H9 (cell line): ENCODE measurements at places on chromosomes 11 and 22.

DNA sequence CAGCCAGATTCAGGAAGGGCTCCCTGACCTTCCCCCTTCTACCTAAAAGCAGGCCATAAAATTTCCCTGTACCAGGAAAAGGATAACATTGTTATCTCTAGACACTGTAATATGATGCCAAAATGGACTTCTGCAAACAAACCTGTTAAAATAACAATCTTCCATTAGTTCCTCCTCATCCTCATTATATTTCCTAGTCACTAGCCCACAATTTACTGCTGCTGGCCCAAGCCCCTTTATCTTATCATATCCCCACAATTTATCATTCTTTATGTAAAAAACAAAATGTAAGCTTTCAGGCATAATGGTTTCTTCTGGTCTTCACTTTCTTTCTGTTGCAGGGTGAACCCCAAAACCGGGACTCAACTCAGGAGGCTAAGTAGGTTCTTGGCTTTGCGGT, 1132.1 kb upstream of the CNTN5 start:
- H3K27me3 ChIP-seq: no peaks in the 10 kb centered on the region
- no peak for DNase-seq
- H3K4me1 ChIP-seq: no peaks in the 10 kb centered on the region
- no peaks in the 10 kb centered on the region for H3K36me3 ChIP-seq
- no peak overlapping the region for H3K4me3 ChIP-seq

DNA sequence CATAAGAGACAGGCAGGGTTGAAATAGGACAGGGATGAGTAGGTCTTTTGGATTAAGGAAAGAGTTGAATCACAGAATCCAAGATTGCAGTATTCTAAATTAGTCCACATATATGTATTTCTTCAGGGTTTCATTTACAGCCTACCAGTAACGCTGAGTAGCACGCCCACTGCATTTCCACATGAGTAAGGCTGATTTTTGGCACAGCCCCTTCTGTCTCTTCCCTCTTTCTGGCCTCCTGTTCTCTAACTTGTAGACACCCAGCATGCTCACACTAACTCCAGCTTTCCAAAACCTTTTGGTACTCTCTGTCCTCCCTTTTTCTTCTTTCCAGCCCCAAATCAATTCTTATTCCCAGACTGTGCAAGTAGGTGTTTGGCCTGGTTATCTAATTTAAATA, 3.7 kb upstream of the SIK2 start:
- H3K36me3 ChIP-seq: no peaks in the 10 kb centered on the region
- no peak overlapping the region for H3K4me3 ChIP-seq
- peaks cover 4% of the 10 kb centered on the region; the same call in 1 of the 2 replicates for H3K27me3 ChIP-seq

GRCh38 chr22:36328635-36329253, 59.0 kb downstream of the MYH9 start:
- DNase-seq: no peak
- H3K27me3 ChIP-seq: no peaks in the 10 kb centered on the region
- peaks cover 12% of the 10 kb centered on the region; the same call in 1 of the 2 replicates for H3K4me1 ChIP-seq
- H3K4me3 ChIP-seq: peak overlapping the region; percentile 68

GRCh38 chr11:22331771-22332170, 6.4 kb upstream of the SLC17A6 start:
- no peak overlapping the region for H3K4me3 ChIP-seq
- peaks cover 2% of the 10 kb centered on the region; the same call in 1 of the 2 replicates for H3K4me1 ChIP-seq
- no peaks in the 10 kb centered on the region for H3K36me3 ChIP-seq
- no peaks in the 10 kb centered on the region for H3K27me3 ChIP-seq

DNA sequence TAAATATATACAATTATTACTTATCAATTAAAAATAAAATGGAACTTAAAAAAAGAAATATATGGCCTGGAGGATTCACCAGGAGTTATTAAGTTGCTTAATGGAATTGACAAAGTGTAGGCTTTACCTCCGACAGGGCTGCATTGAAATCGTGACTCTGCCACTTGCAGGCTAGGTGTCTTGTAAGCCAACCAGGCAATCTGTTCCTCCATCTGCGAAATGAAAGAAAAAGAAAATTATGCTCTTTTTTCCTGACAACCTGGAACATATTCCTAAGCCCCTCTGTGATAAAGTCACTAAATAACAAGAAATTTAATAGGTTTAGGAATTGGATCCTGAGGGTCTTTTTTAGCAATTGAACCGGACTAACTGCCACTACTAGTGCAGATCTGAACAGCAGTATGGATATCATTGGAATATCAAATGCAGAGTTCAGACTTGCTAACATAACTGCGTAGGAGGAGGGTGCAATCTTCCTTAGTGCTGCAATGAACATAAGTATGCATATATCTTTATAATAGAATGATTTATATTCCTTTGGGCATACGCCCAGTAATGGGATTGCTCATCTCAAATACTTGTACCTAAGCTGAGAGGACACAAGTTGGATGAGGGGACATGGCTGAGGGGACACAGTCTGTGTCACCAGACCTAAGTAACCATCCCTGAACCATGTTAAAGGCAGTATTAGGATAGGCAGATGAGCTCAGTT, 42.5 kb upstream of the CEP126 start:
- H3K4me1 ChIP-seq: no peaks in the 10 kb centered on the region
- H3K36me3 ChIP-seq: no peaks in the 10 kb centered on the region

GRCh38 chr11:28072321-28072720, 35.6 kb downstream of the KIF18A start:
- no peak overlapping the region for H3K4me3 ChIP-seq
- H3K4me1 ChIP-seq: no peaks in the 10 kb centered on the region
- peaks cover 22% of the 10 kb centered on the region for H3K36me3 ChIP-seq
- H3K27ac ChIP-seq: no peak overlapping the region

GRCh38 chr11:16632295-16633200, 105.9 kb upstream of the C11orf58 start:
- no peak overlapping the region for H3K27ac ChIP-seq
- peaks cover 22% of the 10 kb centered on the region for H3K36me3 ChIP-seq
- DNase-seq: peak; percentile 57
- H3K4me3 ChIP-seq: no peak overlapping the region

GRCh38 chr22:30094804-30095203, 14.5 kb downstream of the HORMAD2 start:
- DNase-seq: no peak
- no peak overlapping the region for H3K27ac ChIP-seq
- no peak overlapping the region for H3K4me3 ChIP-seq
- H3K27me3 ChIP-seq: no peaks in the 10 kb centered on the region
- H3K4me1 ChIP-seq: no peaks in the 10 kb centered on the region

GRCh38 chr22:44586999-44587736, 89.1 kb upstream of the RTL6 start:
- peaks cover 8% of the 10 kb centered on the region for H3K36me3 ChIP-seq
- no peak overlapping the region for H3K4me3 ChIP-seq
- H3K27ac ChIP-seq: no peak overlapping the region
- no peaks in the 10 kb centered on the region for H3K4me1 ChIP-seq
- DNase-seq: no peak
- no peaks in the 10 kb centered on the region for H3K27me3 ChIP-seq

- no peak overlapping the region for H3K4me3 ChIP-seq
- DNase-seq: no peak
- no peaks in the 10 kb centered on the region for H3K27me3 ChIP-seq
- H3K4me1 ChIP-seq: peaks cover 2% of the 10 kb centered on the region; the same call in 1 of the 2 replicates
- H3K36me3 ChIP-seq: peaks cover under 1% of the 10 kb centered on the region
These were observed 4.7 kb downstream of the DDIAS start for GRCh38 chr11:82906236-82906635.

- DNase-seq: no peak
- no peaks in the 10 kb centered on the region for H3K4me1 ChIP-seq
- peaks cover 12% of the 10 kb centered on the region for H3K36me3 ChIP-seq
- H3K27me3 ChIP-seq: no peaks in the 10 kb centered on the region
- H3K4me3 ChIP-seq: no peak overlapping the region
These were observed 26.2 kb upstream of the SLC37A2 start for GRCh38 chr11:125036933-125037332.

GRCh38 chr11:77497368-77497767, 23.5 kb upstream of the PAK1 start:
- H3K4me1 ChIP-seq: no peaks in the 10 kb centered on the region
- DNase-seq: no peak
- no peaks in the 10 kb centered on the region; the same call in 2 of the 3 replicates for H3K36me3 ChIP-seq

GRCh38 chr22:45101515-45102227, 62.1 kb upstream of the NUP50 start:
- H3K4me1 ChIP-seq: no peaks in the 10 kb centered on the region
- no peaks in the 10 kb centered on the region for H3K36me3 ChIP-seq
- H3K4me3 ChIP-seq: no peak overlapping the region

- no peak overlapping the region for H3K4me3 ChIP-seq
- no peak for DNase-seq
- H3K36me3 ChIP-seq: no peaks in the 10 kb centered on the region
- H3K27me3 ChIP-seq: no peaks in the 10 kb centered on the region
These were observed 10.8 kb downstream of the PRR5L start for GRCh38 chr11:36306888-36307287.

GRCh38 chr11:132332521-132332920, 962.1 kb downstream of the NTM start:
- H3K27me3 ChIP-seq: no peaks in the 10 kb centered on the region
- H3K36me3 ChIP-seq: no peaks in the 10 kb centered on the region
- DNase-seq: peak; percentile 62
- no peaks in the 10 kb centered on the region for H3K4me1 ChIP-seq

DNA sequence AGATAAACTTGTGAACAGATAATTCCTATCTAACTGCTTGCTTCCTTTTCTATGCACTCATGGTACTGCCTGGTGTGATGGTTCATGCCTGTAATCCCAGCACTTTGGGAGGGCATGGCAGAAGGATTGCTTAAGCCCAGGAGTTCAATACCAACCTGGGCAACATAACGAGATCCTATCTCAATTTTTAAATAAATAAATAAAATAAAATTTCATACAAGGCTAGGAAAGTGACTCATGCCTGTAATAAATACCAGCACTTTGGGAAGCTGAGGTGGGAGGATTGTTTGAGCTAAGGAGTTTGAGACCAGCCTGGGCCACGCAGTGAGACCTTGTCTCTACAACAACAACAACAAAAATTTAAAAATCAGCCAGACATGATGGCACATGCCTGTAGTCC, 166.6 kb downstream of the COMMD9 start:
- no peak overlapping the region for H3K27ac ChIP-seq
- H3K4me1 ChIP-seq: no peaks in the 10 kb centered on the region; the same call in 1 of the 2 replicates
- no peaks in the 10 kb centered on the region for H3K27me3 ChIP-seq
- H3K4me3 ChIP-seq: no peak overlapping the region
- no peak for DNase-seq
- no peaks in the 10 kb centered on the region; the same call in 2 of the 3 replicates for H3K36me3 ChIP-seq

DNA sequence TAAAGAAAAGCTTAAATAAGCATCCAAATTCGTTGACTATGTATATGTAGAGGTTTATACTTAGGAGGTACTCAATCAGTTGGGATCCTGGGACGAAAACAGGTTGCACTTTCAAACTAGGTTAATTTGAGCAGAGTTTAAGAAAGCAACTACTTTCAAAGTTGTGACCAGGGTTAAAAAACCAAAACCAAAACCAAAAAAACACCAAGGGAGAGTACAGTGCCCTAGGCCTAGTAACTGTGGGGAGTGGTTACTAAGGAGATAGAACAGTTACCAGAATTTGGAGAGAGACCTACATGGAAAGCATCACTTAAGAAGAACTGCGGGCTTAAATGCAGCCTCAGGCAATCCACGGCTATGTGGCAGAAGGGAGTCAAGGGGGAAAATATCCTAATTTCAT, 148.3 kb downstream of the JRKL start:
- H3K36me3 ChIP-seq: peaks cover 4% of the 10 kb centered on the region; the same call in 1 of the 2 replicates
- DNase-seq: no peak
- H3K27me3 ChIP-seq: no peaks in the 10 kb centered on the region
- peaks cover 2% of the 10 kb centered on the region; the same call in 1 of the 2 replicates for H3K4me1 ChIP-seq
- no peak overlapping the region for H3K4me3 ChIP-seq
- no peak overlapping the region for H3K27ac ChIP-seq

DNA sequence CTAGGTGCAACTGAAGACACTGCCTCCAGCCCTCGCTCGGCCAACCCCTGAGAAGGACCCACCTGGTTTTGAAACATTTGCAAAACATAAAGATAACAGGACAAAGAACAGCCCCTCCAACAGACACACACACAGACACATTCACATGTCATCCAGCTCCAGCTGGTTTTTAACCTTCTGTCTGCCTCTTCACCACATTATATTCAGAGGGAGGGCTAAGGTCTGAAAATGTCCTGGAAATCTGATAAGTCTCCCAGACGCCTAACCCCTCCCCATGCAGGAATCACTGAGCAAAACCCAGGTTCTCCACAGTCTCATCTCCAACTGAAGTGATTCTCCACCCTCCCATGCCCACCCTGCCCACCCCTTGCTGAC, 29.4 kb downstream of the PACSIN2 start:
- peaks cover 10% of the 10 kb centered on the region; the same call in 1 of the 2 replicates for H3K4me1 ChIP-seq
- H3K27ac ChIP-seq: no peak overlapping the region
- H3K36me3 ChIP-seq: peaks cover 5% of the 10 kb centered on the region; the same call in 1 of the 2 replicates
- H3K27me3 ChIP-seq: no peaks in the 10 kb centered on the region
- DNase-seq: no peak

DNA sequence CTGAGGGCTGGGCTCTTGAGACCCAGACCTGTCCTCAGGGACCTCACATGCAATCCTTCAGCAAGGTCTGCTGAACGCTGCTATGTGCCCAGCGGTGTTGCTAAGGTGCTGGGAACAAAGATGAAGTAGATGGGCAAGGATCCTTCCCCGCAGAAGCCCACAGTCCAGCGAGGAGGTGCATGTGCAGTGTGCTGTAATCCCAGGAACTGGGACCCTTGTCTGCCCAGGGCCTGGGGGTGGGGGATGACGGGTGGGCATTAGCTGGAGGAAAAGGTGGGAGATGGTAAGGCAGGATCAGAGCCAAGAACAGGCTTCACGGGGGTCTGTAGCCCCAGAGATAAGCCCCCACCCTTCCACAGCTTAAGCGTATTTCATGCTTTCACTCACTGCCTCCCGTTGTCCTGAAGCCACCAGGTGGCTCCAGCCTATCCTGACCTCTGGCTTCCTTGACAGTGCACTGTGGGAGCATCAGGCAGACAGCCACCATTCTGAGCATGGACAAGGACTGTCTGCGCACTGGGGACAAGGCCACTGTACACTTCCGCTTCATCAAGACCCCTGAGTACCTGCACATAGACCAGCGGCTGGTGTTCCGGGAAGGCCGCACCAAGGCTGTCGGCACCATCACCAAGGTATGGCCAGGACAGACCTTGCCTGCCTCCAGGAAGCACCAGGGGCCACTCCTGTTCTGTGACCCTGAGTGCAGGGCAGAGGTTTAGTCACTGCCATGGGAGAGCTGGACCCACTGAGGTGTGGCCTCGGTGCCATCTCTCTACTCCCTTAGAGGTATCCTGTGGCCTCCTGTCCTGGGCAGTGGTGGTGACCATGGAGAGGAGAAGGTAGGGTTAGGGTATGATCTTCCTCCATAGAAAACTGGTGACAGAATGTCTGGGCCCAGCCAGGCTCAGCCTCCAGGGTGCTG, 22.0 kb downstream of the GTPBP1 start:
- H3K4me3 ChIP-seq: no peak overlapping the region
- H3K27me3 ChIP-seq: no peaks in the 10 kb centered on the region
- H3K27ac ChIP-seq: no peak overlapping the region
- no peak for DNase-seq
- no peaks in the 10 kb centered on the region for H3K4me1 ChIP-seq
- H3K36me3 ChIP-seq: peaks cover 99% of the 10 kb centered on the region

GRCh38 chr11:78536933-78537332, 37.7 kb downstream of the NARS2 start:
- no peak overlapping the region for H3K27ac ChIP-seq
- H3K4me1 ChIP-seq: no peaks in the 10 kb centered on the region
- no peak for DNase-seq
- H3K4me3 ChIP-seq: no peak overlapping the region
- no peaks in the 10 kb centered on the region for H3K27me3 ChIP-seq
- peaks cover 20% of the 10 kb centered on the region for H3K36me3 ChIP-seq

- H3K4me1 ChIP-seq: no peaks in the 10 kb centered on the region
- H3K4me3 ChIP-seq: no peak overlapping the region
- no peak overlapping the region for H3K27ac ChIP-seq
These were observed 12.2 kb downstream of the PARVG start for GRCh38 chr22:44192816-44193534.
